ENCODE measurements at places on chromosomes 16 and 17. TPM values are rescaled to one million over a fixed set of nuclear protein-coding genes. Genes with fewer than 3 reads are reported as not detected.

- no peak for DNase-seq
Observed at GRCh38 chr16:4763791-4764190, 3.2 kb downstream of the ZNF500 start.

GRCh38 chr17:62840871-62841270 is 32.8 kb upstream of the MARCHF10 start:
- DNase-seq, result no peak

GRCh38 chr16:75471723-75472633 is 7.5 kb upstream of the TMEM170A start:
- peak; percentile 60 for DNase-seq

Gene SPATA22
- polyA plus RNA-seq, result 0.15 TPM

Gene EFNB3
- 21.3 TPM for polyA plus RNA-seq

Gene TBC1D28
- polyA plus RNA-seq, result not detected

Measured in left kidney (tissue), 8 donors.